ENCODE measurements at places on chromosomes 11 and 22. TPM values are rescaled to one million over a fixed set of nuclear protein-coding genes. Genes with fewer than 3 reads are reported as not detected.

KREMEN1 gene
- 34.3 TPM for total RNA-seq

LRP4 gene
- total RNA-seq, result 2.5 TPM

RASD2 gene
- 0.19 TPM for total RNA-seq

DNA sequence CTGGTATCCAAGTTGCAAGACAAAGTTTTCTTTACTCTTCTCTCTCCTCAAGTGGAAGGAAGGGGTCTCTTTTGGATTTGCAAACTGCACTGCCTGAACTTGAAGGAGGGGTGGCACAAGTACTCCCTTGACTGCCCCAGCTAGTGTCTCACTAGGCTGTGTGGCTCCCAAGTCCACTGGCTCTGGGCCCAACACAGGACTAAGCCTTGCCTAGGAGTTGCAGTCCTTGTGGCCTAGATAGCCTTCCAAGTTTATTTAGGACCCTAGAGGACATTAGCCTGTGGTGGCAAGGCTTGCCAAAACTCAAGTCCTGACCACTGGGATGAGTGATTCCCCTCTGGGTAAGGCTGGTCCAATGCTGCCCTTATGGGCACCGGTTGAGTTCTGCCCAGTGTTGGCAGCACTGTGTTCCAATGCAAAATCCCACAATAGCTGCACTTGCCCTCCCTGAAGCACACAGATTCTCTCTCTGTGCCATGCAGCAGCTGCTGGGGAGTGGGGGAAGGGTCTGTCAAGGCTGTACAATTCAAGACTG, 10.2 kb upstream of the WEE1 start:
- DNase-seq, result no peak
